ENCODE measurements at places on chromosomes 11 and 22.

DNA sequence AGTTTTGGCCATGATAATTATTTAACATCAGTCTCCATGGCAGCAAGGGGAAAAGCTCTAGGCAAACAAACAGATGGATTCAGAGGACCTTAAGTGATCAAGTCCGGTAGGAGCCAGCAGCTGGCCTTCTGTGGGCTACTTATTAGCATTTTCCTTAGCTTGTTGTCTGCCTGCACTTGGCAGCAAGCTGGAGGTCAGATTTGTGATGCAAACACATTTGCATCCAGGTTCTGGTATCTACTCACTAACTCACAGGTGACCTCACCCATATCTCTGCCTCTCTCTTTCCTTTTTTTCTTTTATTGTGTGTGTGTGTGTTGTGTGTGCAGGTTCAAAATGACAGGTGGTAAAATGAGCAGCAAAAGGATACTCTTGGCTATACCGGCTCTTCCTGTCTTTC is 32.3 kb downstream of the ARHGAP42 start:
- DNase-seq, result no peak

GRCh38 chr11:13883042-13883441 is 79.5 kb upstream of the SPON1 start:
- no peak for DNase-seq

DNA sequence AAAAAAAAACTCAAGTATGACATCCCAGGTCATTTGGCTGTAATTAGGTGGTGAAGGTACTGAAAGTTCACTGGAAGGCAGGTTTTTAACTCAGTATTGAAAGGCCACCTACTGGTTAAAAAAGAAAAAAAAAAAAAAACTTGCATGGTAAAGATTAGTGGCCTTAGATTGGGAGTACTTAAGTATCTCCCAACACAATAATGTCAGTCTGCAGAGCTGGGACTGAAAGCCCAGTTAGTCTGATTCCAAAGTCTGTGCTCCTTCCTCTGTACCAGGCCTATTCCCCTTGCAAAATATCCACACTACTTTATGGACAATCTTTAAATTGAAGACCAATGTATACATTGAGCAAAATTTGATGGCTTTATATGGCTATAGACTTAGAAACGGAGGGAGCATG is 85.5 kb downstream of the NOX4 start:
- no peak for DNase-seq

GRCh38 chr11:75439026-75439425 is 6.0 kb upstream of the KLHL35 start:
- no peak for DNase-seq

GRCh38 chr22:39611360-39611759 is 40.8 kb downstream of the CACNA1I start:
- no peak for DNase-seq

DNA sequence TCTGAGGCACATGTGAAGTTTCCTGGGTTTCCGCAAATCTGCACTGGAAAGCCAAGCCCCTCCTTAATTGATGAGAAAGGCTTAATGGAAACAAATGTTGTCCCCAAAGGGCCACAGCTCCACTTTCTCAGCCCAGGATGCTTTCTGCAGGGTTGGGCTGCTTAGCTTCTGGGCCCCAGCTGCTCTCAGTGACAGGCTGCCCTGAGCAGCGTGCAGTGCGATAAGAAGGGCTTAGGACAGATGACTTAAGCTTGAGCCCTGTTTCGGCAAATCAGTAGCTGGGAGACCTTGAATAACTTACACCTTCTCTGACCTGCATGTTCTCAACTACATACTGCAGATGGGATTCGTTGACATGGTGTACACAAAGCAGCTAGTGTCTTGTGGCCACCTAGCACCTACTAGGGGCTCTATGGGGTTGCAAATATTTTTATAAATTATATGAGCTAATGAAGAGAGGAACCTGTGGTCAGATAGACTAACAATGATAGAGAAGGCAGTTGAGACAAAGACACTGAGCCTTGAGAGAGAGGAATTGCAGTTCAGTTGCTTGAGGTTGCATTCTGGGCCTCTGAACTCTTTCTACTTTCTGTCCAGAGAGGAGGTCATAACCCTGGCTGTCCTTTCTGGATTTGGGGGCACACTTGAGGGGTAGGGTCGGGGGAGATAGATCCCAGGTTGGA is 11.5 kb downstream of the STX3 start:
- DNase-seq, result no peak

DNA sequence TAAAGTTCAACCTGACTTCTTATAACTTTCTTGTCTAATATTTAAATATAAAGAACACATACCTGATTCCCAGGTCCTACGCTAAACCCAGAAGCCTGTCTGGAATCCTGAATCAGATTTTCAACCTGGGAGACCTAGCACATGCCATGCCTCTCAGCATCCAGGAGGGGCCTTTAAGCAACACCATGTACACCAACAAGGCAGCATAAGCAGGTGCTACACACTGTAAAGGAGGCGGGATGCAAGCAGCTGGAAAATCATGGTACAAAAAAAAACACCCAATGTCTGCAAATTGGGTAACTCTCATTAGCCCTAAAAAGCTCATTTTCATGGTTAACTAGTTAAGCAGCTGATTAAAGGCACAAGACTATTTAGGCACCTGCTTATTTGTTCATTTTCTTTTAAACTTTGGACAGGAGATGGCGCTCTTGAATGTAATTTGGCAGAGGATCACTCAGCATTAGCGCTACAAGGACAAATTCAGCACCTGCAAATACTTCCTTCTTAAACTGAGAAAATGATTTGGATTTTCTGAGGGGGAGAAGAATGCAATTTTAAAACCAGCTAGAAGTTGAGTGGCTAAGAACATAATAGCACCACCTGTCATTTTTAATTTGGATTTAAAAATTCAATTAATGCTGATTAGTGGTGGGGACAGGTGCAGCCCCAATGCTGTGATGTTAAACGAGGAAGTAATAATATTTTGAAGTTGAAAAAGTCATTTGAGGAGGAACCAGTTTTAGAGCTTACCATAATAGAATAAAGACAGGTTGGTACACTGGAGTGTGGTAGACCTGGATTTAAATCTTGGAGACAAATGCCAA is 104.0 kb downstream of the FAR1 start:
- no peak for DNase-seq

- no peak for DNase-seq
These were observed 46.2 kb downstream of the SHANK2 start for GRCh38 chr11:71206186-71206585.

DNA sequence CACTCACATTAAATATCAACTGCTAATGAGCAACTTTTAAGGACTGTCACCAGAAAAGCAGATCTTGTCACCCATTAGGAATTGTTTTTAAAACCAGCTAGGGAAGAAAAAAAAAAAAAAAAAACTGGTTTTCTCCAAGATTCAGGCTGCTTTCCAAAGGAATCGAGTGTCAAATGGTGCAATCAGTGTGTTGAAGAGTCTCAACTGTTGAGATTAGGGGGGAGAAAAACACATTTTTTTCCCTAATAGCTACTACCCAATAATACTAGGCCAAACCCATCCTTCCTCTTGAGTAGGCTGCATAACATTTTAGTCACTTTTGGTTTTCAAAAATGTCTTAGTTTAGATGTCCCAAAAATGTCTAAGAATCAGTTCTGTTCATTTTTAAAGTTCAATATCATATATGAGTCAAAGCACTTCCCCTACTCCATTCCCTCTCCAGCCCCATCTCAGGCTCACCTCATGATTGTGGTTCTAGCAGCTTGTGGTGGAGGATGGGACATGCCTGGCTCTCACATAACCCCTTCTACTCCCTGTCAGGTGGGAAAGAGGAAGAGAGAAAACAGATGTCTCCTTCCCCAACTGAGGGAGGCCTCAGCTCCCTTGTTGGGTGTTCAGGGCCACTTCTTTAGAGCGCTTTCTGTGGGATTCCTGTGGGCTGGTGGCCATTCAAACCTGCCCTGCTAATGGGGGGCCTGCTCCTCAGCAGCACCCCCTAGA is 193.6 kb downstream of the CWF19L2 start:
- DNase-seq, result no peak

DNA sequence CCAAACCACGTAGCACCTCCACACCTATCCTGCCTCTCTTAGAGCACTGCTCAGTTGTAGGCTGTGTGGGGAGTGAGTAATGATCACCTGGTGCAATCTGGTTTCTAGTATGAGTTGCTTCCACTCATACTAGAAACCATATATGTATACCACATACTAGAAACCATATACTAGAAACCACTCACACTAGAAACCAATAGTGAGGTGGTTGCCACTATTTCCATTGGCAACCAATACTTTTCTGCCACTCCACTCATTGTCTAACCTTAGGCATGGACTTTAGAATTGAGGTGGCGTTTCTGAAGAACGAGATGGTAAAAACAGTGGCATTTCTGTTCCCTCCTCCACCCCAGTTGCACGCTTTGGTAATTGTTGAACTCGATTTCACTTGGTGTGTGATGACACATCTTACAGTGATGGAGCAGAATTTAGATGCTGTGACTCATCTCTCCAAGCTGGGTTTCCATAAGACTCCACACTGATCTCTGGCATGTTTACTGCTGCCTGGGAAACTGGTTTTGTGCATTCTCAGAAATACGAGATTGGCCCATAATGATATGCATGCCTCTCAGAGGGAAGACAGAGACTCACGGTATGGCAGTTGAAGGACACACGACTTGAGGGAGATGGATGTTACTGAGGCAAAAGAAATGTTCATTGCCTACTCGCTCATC is 82.9 kb downstream of the KIRREL3 start:
- no peak for DNase-seq

- no peak for DNase-seq
These were observed 17.5 kb downstream of the RGL4 start for GRCh38 chr22:23708270-23708669.

- DNase-seq, result no peak
These were observed 30.4 kb upstream of the PITPNB start for GRCh38 chr22:27949421-27949820.

Measured in left ventricle myocardium inferior (tissue), 1 donor.